ENCODE measurements at places on chromosomes 11 and 22. TPM values are rescaled to one million over a fixed set of nuclear protein-coding genes. Genes with fewer than 3 reads are reported as not detected.

- H3K4me3 ChIP-seq = no peak overlapping the region
- H3K27me3 ChIP-seq = no peaks in the 10 kb centered on the region
- H3K27ac ChIP-seq = no peak overlapping the region
- H3K36me3 ChIP-seq = peaks cover 6% of the 10 kb centered on the region
- peaks cover 4% of the 10 kb centered on the region for H3K4me1 ChIP-seq
- DNase-seq = no peak
These were observed 398.4 kb downstream of the CTTN start for GRCh38 chr11:70796648-70797227.

DNA sequence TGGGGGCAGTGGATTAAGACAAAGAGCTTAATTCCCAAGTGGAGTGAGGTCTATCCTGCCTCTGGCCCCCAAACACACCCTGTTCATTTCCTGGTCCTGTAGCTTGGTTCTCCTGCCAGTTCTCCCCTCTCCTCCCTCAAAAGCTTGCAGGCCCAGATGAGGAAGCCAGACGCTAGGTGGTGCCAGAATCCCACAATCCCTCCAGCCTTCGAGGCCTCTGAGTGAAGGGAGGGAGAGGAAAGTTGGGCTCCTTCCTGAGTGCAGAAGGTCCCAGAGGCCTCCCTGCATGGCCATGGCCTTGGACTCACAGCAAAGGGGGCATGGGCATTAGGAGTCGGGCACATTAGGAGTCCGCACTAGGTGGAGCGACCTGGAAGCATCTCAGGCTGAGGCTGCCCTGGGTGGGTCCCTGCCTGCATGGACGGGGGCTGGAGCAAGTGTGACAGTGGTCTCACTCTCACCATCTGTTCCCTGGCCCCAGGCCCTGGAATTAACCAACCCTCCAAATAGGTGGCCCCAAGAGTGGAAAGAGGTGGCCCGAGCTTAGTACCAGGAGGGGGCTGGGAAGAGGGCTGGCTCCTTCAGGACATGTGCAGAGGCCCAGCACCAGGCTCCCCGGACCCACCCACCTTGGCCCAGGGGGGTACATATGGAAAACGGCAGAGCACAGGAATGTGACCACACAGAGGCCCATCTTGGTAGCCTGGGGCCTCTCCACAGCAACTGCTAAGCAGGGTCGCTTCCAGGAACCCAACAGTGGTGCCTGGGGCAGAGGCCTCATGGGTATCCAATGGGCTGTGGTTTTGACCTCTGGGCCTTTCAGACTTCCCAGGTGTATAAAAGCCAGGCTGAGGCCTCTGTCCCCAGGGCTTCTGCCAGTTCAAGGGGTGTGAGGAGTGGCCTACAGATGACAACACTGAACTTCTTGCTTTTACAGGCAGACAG lies 5.2 kb downstream of the FXYD2 start:
- H3K4me1 ChIP-seq = peaks cover 11% of the 10 kb centered on the region
- H3K27me3 ChIP-seq = no peaks in the 10 kb centered on the region
- no peak overlapping the region for H3K27ac ChIP-seq

ARHGAP20 gene
- total RNA-seq = 2.2 TPM

DNA sequence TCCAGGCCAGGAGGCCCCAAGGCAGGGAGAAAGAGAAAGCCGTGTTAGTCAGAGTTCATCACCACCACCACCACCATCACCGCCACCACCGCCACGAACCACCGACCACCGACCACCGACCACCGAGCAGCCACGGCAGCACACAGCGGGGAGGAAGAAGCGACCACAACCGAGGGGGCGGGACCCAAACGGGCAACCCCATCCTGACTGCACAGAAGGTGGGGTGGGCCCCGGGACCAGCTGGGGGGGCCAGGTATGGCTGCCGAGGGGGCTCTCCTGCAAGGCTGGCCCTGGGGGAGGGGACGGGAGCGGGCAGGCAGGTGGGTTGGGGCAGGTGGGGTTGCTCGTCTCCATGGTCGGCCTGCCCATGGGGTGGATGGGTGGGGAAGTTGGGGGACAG lies 34.2 kb downstream of the SYT7 start:
- no peak overlapping the region for H3K27ac ChIP-seq
- no peak for DNase-seq
- H3K4me1 ChIP-seq = peaks cover 5% of the 10 kb centered on the region
- H3K27me3 ChIP-seq = peaks cover 71% of the 10 kb centered on the region
- H3K36me3 ChIP-seq = no peaks in the 10 kb centered on the region

DNA sequence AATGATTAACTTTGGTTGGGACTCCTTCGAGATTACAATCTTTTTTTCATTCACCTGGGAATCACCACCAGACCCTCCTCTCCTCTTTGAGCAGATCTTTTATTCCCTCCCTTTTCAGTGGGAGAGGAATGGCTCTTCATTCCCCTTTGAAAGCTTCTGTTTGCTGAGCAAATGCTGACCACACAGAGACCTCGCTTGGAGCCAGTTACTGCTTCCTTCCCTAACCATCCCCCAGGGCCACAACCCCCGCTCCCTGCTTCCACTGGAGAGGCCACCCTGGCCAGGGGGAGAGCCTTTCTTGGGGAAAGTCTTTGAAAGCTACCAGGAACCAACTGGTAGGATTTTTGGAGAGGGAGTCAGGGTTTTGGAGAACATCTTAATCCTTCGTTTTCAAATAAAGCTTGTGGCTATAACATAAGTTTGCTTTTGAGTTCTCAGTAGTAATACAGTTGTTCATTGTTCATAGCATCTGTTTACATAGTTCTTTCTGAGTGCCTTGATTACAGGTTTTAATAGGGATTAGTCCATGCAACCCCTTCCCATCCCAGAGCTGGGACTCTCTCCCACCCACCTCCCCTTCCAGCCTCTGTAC lies 138.4 kb downstream of the DBX1 start:
- no peaks in the 10 kb centered on the region for H3K36me3 ChIP-seq
- DNase-seq = peak; percentile 9
- H3K27me3 ChIP-seq = no peaks in the 10 kb centered on the region
- H3K27ac ChIP-seq = no peak overlapping the region

PRG3 gene
- not detected for total RNA-seq

DNA sequence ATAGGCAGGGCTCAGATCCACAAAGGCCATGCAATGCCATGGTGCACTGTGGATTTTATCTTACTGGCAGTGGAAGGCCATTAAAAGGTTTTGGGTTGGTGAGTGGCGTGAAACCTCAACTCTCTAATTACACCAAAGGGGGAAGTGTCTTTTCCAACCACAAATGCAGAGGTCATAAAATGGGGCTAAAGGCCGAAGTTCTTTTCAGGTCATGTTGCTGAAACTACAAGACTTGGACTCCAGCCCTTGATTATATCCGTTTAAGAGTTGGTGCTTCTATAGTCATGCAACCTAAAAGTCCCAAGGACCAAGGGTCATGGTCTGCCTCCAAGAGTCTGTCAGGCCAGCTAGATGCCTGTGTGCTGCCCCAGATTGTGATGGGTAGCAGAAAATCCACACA lies 434.3 kb downstream of the RAB38 start:
- no peak for DNase-seq
- H3K27ac ChIP-seq = no peak overlapping the region
- H3K4me1 ChIP-seq = no peaks in the 10 kb centered on the region
- no peaks in the 10 kb centered on the region for H3K36me3 ChIP-seq
- H3K27me3 ChIP-seq = no peaks in the 10 kb centered on the region

DNA sequence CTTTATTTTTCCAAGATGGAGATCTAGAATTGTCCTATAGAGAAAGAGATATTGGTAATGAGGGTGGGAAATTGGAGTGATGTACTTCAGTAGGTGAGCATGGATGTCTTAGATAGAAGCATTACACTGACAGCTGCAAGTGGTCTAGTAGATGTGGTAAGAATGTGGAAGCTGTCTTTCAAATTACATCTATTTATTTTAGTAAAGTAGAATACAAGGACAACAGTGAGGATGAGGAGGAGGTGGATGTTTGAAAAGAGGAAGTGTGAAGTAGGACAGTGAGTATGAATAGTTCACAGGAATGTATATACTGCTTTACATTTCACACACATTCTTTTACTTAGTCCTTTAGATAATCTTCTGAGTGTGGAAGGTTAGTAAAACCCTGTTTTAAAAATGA lies 64.2 kb downstream of the HIPK3 start:
- DNase-seq = no peak
- peaks cover 4% of the 10 kb centered on the region for H3K4me1 ChIP-seq
- H3K4me3 ChIP-seq = no peak overlapping the region
- no peaks in the 10 kb centered on the region for H3K36me3 ChIP-seq

GLYATL2 gene
- 0.69 TPM for total RNA-seq

TTC36 gene
- total RNA-seq = not detected

DNA sequence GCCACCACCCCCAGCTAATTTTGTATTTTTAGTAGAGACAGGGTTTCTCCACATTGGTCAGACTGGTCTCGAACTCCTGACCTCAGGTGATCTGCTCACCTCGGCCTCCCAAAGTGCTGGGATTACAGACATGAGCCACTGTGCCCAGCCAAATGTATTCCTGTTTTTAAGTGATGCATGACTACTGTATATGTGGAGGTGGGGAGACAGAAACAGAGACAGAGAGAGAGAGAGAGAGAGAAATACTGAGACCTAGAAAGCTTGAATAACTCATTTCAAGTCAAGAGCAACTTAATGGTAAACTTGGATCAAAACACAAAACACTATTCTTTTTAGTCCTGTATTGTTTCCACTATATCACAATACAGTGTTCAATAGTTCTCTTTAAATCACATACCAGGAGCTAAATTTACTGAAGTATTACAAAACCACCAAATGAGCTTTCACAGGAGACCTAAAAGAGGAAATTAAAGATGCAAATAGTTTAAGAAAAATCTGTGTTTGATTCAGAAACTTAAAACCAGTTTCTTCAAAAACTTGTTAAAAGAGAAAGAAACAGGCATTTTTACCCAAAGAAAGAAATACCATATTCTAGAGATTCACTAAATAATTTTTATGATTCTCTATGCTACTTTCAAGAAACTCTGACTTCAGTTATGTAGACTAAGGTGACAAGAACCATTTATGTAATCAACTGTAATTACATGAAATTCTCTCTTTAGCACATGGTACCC lies 188.7 kb downstream of the ETS1 start:
- H3K27me3 ChIP-seq = no peaks in the 10 kb centered on the region
- H3K4me3 ChIP-seq = no peak overlapping the region
- H3K4me1 ChIP-seq = peaks cover 5% of the 10 kb centered on the region
- H3K27ac ChIP-seq = no peak overlapping the region

PUS3 gene
- 6.8 TPM for total RNA-seq

GRCh38 chr11:61957021-61957770 lies 7.0 kb downstream of the BEST1 start:
- no peak overlapping the region for H3K4me3 ChIP-seq
- H3K36me3 ChIP-seq = peaks cover 4% of the 10 kb centered on the region
- H3K4me1 ChIP-seq = peaks cover 4% of the 10 kb centered on the region
- no peak overlapping the region for H3K27ac ChIP-seq

DNA sequence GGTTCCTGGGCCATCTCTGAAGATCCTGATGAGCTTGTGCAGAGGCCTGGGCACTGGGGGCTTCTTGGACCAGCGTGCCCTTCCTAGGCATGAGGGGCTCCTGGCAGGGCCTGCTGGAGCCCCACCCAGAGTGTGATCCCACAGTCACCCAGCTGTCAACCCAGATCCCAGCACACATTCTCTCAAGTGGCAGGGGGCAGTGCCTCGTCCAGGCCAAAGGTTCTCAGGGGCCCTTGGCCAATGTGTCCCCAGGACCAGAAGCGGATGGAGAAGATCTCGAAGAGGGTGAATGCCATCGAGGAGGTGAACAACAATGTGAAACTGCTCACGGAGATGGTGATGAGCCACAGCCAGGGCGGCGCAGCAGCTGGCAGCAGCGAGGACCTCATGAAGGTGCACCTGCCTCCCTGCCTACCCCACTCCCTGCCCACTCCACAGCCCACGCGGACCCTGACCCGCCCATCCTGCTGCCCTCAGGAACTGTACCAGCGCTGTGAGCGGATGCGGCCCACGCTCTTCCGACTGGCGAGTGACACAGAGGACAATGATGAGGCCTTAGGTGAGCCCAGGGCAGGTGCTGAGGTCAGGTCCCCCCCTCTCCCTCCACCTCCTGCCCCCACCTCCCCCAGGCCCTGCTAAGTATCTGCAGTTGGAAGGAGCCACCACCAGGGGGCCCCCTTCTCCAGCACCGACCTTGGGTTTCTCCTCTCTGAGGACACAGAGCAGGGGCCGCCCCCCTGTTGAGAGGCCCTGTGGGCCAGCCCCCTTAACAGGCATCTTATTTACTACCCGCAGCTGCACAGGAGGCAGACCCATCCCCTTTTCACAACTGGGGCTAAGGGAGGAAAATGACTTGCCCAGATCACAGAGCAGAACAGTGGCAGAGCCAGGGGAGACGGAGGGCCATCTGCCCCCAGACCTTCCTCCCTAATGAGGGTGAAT lies 14.7 kb downstream of the GGA1 start:
- no peaks in the 10 kb centered on the region for H3K4me1 ChIP-seq
- H3K27ac ChIP-seq = no peak overlapping the region
- H3K36me3 ChIP-seq = peaks cover 48% of the 10 kb centered on the region
- DNase-seq = peak; percentile 77

DNA sequence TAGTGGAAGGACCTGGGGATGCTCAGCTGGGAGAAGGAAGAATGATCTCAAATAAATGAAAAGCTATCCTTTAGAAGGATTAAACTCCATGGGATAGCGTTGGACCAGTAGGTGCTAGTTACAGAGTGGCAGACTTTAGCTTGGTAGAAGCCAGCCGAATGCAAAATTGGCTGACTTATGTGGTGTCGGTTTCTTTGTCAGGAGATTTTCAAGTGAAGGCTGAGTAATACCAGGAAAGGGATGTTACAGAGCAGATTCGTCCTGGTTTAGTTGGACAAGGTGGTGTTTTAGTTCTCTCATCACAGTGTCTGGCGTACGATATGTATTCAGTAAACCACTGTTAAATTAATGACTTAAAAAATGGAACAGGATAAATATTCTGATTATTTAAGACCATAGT lies 26.0 kb downstream of the FDX1 start:
- H3K27me3 ChIP-seq = no peaks in the 10 kb centered on the region
- no peaks in the 10 kb centered on the region for H3K4me1 ChIP-seq
- H3K27ac ChIP-seq = no peak overlapping the region
- no peaks in the 10 kb centered on the region for H3K36me3 ChIP-seq

GRCh38 chr22:50612528-50613221 lies 12.1 kb downstream of the MAPK8IP2 start:
- H3K4me3 ChIP-seq = no peak overlapping the region
- no peak overlapping the region for H3K27ac ChIP-seq
- peaks cover 48% of the 10 kb centered on the region for H3K27me3 ChIP-seq
- H3K36me3 ChIP-seq = no peaks in the 10 kb centered on the region

TAF10 gene
- total RNA-seq = 25.2 TPM

GRCh38 chr22:20279662-20280134 lies 11.6 kb upstream of the RTN4R start:
- no peak for DNase-seq
- H3K27ac ChIP-seq = no peak overlapping the region
- no peaks in the 10 kb centered on the region for H3K4me1 ChIP-seq
- no peak overlapping the region for H3K4me3 ChIP-seq
- H3K27me3 ChIP-seq = no peaks in the 10 kb centered on the region

GRCh38 chr22:35174401-35175038 lies 82.8 kb upstream of the HMGXB4 start:
- no peak for DNase-seq
- H3K27me3 ChIP-seq = no peaks in the 10 kb centered on the region
- no peak overlapping the region for H3K27ac ChIP-seq
- no peaks in the 10 kb centered on the region for H3K4me1 ChIP-seq
- H3K36me3 ChIP-seq = no peaks in the 10 kb centered on the region
- H3K4me3 ChIP-seq = no peak overlapping the region
